ENCODE measurements at places on chromosomes 13 and 19. TPM values are rescaled to one million over a fixed set of nuclear protein-coding genes. Genes with fewer than 3 reads are reported as not detected.
A peak's percentile ranks its signal among the peaks of the same experiment; 100 is the strongest.

- DNase-seq: no peak
These were observed 29.9 kb upstream of the RNF113B start for GRCh38 chr13:98206946-98207345.

DNA sequence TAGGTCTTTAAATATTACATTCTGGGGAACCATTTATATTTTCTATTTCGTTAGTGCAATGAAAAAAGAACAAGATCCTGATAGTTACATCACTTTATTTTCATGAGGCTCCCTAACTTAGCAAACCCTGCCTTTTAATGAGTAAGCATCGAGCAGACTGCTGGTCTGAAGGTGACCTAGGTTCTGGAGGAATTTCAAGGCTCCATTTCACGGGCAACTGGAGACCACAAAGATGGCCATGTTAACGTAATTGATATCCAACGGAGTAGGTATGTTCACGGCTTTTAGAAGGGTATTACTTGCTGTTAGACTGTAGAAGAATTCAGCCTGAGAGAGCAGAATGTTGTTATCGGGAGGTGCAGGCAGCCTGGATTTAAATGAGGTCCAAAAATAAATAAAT is 1597.6 kb downstream of the EFNB2 start:
- DNase-seq: no peak

DNA sequence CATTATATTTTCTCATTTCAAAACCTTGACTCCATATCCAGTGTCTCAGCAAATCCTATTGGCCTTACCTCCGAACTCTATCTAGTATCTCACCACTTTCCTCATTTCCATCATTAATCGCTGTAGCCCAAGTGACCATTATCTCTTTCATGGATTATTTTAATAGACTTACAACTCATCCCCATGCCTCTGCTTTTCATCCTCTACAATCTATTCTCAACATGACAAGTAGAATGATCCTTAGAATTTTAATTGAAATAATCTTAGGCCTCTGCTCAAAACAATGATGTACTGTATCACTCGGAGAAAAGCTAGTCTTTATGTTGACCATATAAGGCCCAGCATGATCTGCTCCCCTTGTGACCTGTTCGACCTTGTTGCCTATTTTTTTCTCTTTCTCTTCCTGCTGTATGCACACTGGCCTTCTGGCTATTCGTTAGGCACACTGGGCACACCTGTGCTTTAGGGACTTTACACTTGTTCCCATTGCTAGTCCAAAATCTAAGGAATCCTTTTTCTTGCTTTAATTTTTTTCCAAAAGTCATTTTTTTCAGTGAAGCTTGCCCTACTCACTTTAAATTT is 21.4 kb downstream of the DNAJC15 start:
- no peak for DNase-seq

GRCh38 chr13:112715715-112716460 is 26.1 kb downstream of the ATP11A start:
- DNase-seq: no peak

DNA sequence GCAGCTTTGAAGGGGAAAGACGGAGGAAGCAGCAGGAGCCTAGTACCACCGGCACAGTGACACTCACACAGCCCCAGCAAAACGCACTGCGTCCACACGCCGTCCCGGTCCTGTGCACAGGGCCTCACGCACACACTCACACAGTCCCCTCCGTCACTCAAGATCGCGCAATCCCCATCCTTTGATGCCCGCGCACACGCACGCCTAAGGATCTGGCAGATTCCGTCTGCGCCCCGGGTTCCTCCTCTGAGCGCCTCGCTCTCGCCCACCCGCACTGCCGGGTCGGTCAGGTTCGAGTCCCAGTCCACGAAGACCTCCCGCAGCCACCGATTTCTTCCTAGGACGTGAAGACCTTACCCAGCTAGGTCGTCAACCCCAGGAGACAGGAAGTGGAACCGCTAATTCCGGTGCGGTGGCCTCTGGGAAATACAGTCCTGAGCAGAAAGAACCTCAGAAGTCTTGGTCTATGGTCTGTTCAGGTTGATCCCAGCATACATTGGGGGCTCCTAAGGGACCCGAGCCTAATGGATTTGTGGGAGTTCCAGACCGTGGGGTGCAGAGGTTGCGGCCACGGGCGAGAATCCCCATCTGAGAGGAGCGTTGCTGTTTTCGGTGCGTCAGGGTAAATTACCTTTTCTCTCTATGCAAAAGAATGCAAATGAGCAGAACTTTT is at the start of gene ZNF780B:
ZNF780B (minus strand) TSS at position 400 of the 673 bp plus-strand sequence. CDS start 5,899 bp downstream, outside the sequence.
- DNase-seq: peak; percentile 55

The ZNF525 gene
- total RNA-seq: 15.1 TPM

The RUBCNL gene
- total RNA-seq: 32.8 TPM
